ENCODE measurements at places on chromosomes 11 and 22.

DNA sequence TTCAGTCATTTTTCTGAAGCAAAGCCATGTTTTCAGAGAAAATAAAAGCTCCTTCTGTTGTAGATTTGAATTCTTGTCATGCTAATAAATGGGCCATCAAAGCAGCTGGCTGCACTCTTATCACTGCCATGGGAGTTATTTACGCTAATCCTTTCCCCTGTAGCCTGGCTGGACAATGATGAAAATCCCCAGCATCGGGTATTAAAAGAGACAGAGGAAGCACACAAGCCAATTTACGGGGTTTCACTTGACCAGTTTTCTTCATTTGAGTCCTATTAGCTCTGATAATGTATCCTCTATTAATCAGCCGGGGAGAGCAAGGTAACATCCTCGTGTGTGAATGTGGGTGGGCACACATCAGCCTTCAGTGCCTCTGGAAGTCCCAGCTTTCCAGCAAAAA, 470.2 kb upstream of the API5 start:
- no peak for DNase-seq

DNA sequence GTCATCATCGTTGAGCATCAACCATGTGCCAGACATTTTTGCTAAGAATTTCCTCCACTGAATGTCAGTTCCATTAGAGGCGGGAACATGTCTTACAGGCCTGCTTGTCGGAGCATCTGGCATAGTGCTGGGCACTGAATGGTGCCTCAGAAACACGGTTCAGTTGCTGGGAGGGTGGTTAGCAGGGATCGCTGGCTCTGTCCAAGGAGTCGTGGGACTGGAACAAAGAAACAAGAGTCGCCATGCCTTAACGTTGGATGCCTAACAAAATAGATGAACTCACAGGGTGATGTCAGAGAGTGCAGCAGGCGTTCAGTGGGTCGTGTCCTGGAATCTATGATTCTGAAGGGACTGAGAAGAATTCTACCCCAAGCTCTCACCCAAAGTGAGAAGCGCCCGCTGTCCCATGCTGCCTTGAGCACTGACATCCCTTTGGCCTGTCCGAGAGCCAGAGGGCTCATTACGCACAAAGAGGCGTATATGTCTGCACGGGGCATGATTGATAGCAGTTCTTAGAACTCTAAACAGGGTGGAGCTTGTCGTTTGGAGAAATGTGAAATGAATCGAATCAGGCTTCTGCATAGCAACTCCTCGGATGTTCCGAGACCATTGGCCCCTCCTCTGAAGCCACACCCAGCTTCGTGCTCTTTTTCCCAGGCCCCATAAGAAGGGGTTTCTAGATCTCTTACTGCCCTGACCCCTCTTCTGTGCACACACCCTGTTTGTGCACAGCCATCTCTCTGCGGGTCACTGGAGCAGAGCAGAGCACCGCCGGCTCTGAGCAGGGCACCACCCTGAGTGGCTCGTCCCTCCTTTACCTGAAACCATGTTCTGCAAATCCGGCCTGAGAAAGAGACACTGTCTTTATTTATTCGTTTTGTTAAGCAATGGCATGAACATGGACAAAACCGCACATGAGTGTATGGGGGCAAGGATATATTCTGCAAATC, 113.1 kb upstream of the B3GAT1 start:
- DNase-seq, result no peak

- DNase-seq, result no peak
Measured at GRCh38 chr11:18794956-18795355, 3.4 kb upstream of the PTPN5 start.

GRCh38 chr11:12137005-12137690, 26.8 kb downstream of the MICAL2 start:
- no peak for DNase-seq

DNA sequence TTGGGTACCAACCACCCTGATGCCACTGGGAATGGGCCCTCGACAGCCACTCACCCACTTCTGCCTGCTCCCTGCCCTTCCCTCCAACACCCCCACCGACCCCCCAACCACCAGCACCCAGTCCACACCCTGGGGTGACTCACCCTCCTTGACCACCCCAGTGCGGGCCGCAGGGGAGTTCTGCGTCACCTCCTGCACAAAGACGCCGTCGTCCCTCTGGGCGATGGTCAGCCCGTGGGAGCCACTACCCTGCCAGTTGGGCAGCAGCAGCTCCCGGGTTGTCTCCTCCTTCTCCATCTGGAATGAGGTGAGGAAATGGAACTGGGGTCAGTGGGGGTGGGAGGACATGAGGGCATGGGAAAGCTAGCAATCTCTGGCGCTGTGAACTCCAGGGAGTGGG, 10.8 kb downstream of the AHNAK start:
- no peak for DNase-seq

- DNase-seq, result peak; percentile 49
Measured at GRCh38 chr11:128195057-128195751, 392.2 kb downstream of the ETS1 start.

- DNase-seq, result no peak
Measured at GRCh38 chr11:121688055-121688491, 235.3 kb upstream of the SORL1-AS1 start.

DNA sequence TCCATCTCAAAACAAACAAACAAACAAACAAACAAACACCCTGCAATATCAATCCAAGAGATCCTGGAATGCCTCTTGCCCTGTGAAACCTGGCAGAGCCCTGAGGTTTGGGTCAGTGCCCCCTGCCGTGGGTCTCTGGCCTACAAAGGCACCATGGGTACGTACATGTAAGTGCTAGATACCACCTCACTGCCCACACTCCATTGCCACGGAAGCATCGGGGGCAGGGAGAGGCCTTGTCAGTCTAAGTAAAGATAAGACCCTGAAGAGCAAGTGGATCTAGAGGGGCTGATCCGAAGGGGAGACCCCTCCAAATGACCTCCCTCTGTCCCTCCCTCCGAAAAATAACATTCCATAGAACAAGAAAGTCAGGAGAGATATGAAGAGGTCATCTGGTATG, 2.0 kb upstream of the MIEF1 start:
- no peak for DNase-seq

DNA sequence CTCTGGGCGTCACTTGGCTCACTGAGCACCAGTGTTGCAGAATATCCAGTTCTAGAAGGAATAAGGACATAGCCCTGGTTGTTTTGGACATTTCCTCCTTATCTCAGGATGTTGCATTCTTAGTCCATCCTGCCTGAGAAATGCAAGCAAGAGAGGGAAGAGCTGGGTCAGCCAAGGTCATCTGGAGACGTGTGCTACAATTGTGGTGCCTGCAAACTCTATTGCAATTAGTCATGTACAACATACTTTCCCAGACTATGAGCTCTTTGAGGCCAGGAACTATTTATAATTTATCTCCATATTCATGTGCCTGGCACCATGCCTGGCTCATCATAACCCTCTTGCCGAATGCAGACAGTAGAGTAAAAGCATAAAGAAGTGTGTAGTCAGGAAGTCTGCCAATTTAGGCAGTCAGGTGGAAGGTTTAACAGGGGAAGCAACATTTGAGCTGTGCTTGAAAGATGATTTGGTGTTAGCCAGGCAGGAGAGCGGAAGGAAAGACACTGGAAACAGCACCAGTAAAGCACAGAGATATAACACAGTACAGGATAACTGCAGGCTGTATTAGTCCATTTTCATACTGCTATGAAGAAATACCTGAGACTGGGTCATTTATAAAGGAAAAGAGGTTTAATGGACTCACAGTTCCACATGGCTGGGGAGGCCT, 129.4 kb upstream of the PAX6 start:
- no peak for DNase-seq

DNA sequence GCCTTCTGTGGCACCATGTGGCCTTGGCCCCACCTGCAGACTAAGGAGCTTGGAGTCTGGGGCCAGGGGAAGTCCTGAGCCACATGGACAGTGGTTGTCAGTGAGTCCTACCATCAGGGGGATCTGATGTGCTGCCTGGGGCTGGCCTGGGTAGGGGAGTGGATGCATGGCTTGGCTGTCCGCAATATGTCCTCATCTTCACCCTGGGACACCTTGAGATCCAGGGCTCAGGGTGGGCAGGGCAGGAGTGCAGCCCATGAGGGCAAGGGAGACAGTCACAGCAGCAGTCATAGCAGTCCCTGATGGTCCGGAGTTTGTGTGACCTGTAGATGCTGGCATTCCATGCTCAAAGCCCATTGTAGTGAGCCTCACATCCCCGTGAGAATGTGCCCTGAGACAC, 256.8 kb upstream of the B3GAT1 start:
- no peak for DNase-seq

GRCh38 chr11:67027943-67028542, 5.1 kb downstream of the SYT12 start:
- no peak for DNase-seq

Data from T-cell (primary cell).